Spinal cord (tissue), 10 donors: ENCODE measurements at places on chromosomes 2 and 18.
A peak's percentile ranks its signal among the peaks of the same experiment; 100 is the strongest.

DNA sequence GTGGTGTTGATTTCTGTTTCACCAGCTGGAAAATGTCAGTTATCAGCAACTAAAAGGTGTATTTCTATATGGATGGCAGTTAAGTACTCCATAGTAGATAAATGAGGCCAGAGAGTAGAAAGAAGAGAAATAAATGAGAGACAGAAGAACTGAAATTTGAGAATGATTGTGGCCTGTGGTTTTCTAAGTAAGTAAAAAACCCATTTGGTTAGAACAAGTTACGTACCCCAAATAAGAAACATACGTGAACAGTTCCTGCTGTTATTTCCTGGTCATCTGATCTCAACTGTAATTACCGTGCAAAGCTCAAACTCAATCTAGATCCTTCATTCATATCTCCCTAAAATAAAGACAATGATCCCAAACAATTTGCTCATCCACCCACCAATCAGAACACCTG, 181.3 kb downstream of the PID1 start:
- no peaks in the 10 kb centered on the region for H3K36me3 ChIP-seq
- H3K4me3 ChIP-seq: no peak overlapping the region
- DNase-seq: no peak

GRCh38 chr2:127072396-127072795, 34.6 kb downstream of the BIN1 start:
- DNase-seq: no peak
- no peak overlapping the region for H3K4me3 ChIP-seq
- H3K27me3 ChIP-seq: no peaks in the 10 kb centered on the region

DNA sequence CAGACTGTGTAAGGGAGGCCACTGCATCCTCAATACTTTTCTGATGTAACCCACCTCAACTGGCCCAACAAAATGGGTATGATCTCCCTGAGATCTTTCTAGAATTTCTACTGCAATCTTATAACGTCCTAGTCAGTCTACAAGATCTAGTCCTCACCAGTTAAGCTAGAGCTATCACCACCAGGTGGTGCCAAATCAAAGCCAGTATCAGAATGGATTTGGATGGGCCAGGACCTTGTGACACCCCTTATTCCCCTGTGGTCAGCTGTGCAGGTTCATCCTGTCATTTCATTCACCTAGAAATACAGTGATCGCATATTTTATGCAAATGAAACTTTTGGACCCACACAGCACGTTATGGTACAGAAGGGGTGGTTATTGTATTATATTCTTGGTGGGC, 90.3 kb downstream of the OLA1 start:
- no peak overlapping the region for H3K27ac ChIP-seq
- no peak overlapping the region for H3K4me3 ChIP-seq
- no peaks in the 10 kb centered on the region for H3K36me3 ChIP-seq
- DNase-seq: no peak
- H3K4me1 ChIP-seq: no peaks in the 10 kb centered on the region

DNA sequence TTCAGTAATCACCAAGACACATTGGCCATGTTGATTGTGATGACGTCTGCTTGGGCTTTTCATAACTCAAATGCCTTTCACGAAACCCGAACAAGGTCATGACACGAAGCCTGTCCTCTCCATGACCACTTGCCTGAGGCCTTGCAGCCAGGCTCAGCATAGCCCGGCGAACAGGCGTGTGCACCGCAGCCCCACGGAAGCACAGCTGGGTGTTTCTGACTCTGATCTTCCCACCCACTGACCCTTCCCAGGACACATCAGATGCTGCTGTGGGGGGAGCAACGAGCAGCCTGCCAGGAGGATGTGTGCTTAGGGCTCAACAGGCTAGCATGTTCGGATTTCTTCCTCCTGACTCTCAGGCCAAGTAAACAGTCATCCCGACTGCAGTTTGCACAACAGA, 369.4 kb upstream of the SALL3 start:
- no peak for DNase-seq
- no peak overlapping the region for H3K4me3 ChIP-seq
- no peak overlapping the region for H3K27ac ChIP-seq

DNA sequence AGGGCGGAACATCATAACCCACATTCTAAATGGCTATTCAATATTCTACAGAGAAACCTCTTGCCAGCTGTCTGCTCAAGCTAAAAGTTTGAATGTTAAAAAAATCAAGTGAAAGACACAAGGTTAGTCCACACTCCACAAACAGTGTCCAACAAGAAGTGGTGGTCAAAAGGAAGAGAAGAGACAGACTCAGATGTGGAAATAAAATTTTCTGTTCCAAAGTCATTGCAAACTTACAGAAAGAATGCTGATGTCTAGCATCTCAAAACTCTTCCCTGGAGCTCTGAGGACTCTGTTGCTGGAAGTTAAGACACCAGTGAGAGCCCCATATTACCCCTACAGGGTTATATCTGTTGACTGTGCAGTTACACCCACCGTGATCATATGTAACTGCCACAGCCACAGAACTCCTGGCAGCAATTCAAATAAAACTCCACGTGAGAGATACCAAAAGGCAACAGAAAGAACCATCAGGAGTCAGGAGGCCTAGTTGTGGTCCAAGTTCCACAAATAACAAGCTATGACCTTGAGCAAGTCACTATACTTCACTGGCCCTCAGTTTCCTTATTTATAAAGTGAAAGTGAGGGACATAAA, 60.9 kb downstream of the AAK1 start:
- peaks cover 3% of the 10 kb centered on the region for H3K4me1 ChIP-seq
- DNase-seq: peak; percentile 14
- no peak overlapping the region for H3K4me3 ChIP-seq
- no peaks in the 10 kb centered on the region for H3K27me3 ChIP-seq

DNA sequence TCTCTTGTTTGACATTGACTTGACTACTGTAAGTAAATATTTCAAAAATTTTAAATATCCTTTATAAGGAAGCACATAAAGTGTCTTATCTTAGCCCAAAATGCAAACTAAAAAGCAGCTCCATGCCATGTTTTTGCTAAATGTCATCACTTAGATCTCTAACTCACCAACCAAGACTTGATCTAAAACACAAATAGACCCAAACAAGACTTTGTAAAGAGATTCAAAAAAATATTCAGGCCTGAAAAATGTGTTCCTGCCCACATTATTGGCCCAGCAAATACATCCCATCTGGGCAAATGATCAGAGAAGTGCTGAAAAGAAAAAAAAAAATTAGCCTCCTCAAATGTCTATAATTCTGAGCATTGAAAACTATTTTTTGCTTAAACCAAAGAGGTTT, 187.6 kb downstream of the MREG start:
- DNase-seq: no peak
- H3K27me3 ChIP-seq: no peaks in the 10 kb centered on the region
- H3K4me1 ChIP-seq: no peaks in the 10 kb centered on the region
- no peak overlapping the region for H3K4me3 ChIP-seq
- H3K27ac ChIP-seq: no peak overlapping the region
